ENCODE measurements at places on chromosomes 4 and X. TPM values are rescaled to one million over a fixed set of nuclear protein-coding genes. Genes with fewer than 3 reads are reported as not detected.

DNA sequence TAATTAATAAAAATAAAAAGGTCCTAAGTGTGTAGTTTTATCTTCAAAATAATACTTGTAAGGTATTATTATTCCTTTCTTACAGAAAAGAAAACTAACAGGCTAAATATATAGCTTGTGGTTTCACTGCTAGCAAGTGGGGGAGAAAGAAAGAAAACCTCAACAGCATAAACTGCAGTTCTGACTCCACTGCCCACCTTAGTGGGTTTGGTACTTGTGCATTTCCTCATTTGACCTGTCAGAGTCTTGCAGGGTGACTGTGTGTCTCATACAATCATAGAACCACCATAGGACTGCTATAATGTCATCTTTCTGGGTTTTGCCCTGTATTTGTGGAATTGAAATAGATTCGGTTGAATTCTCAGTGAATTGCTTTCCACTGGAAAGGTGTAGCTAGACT, 94.7 kb upstream of the PUDP start:
- no peak for DNase-seq

DNA sequence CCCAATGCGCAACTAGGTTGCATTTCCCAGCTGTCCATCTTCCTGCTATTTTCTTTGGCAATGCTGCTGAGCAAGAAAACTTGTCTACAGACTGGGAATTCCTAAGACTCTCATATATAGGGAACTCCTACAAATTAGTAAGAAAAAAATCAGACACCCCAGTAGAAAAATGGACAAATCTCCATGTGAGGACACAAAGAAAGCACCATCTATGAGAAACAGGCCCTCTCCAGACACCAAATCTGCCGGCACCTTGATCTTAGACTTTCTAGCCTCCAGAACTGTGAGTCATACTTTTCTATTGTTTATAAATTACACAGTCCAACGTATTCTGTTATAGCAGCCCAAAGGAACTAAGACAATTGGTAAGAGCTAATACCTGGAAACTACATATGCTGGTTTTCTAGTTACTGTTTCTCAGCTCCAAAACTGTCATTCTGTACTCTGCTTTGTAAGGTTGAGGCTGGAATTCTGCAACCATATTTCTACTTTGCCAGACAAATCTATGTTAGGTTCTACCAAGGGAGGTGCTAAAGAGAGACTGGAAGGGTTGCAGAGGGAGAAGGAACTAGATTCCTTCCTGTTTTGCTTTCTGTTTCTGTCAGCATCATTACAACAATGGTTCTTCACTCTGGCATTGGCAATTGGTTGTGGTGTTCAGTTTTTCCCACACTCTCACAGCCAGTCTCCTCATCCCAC, 35.7 kb upstream of the FAM241A start:
- DNase-seq: no peak

Gene NEXMIF
- total RNA-seq: 0.07 TPM

GRCh38 chr4:2647403-2648158, 108.6 kb downstream of the TNIP2 start:
- no peak for DNase-seq

Gene GLRA2
- total RNA-seq: not detected

GRCh38 chr4:47686294-47686872, 151.5 kb downstream of the CORIN start:
- DNase-seq: no peak

Gene REELD1
- not detected for total RNA-seq

Gene RS1
- total RNA-seq: not detected

DNA sequence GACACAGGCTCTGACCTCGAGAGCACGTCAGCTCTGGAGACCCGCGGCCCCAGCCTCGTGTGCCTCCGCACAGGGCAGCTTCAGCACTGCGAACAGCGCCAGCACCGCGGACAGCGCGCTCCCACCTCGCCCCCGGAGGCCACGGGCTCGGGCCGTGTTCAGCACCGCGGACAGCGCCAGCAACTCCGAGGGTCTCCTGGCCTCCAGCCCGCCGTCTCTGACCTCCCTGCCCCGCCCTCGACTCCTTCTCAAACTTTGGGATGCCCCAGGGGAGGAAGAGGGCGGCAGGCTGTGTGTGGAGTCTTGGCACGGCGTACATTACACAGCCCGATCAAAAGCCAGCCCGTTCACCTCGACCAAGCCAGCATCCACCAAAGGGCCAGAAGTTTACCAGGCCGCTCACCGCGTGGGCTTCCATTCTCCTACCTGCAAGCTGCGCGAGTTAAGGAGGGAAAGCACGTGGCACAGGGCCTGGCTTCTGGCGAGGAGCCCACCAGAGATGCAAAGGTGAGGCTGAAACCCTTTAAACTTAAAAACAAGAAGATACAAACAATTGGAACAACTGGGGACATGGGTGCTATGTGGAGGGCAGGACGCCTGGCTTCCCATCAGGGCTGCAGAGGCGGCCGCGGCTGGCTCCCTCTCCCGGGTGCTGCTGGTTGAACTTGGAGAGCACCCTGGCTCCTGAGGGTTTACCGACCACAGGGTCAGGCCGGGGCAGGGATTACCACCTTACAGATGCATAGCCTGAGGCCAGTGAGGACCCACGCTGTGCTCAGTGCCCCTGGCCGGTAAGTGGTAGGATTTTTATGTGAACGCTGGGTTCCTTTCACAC, 4.5 kb upstream of the NKX1-1 start:
- no peak for DNase-seq

Gene DAPP1
- 18.3 TPM for total RNA-seq

- DNase-seq: no peak
Observed at GRCh38 chrX:93422693-93423092, 250.7 kb downstream of the NAP1L3 start.

GRCh38 chr4:19224820-19225219, 1026.9 kb upstream of the SLIT2 start:
- no peak for DNase-seq

DNA sequence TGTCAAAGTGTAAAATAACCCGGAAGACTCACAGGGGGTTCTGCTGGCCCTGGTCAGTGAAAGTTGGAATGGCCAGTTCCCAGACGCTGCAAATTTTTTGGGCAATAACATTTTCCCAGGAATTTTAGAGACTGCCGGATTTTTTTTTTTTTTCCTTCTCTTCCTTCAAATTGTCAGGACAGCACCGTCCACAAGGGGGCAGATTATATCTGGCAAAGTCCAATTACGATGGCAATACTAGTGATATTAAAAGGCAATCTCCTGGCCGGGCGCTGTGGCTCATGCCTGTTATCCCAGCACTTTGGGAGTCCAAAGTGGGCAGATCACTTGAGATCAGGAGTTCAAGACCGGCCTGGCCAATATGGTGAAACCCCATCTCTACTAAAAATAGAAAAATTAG, 20.5 kb downstream of the SLC25A5 start:
- DNase-seq: no peak

- DNase-seq: peak; percentile 93
Observed at GRCh38 chr4:74632634-74633033, 161.7 kb downstream of the BTC start.

DNA sequence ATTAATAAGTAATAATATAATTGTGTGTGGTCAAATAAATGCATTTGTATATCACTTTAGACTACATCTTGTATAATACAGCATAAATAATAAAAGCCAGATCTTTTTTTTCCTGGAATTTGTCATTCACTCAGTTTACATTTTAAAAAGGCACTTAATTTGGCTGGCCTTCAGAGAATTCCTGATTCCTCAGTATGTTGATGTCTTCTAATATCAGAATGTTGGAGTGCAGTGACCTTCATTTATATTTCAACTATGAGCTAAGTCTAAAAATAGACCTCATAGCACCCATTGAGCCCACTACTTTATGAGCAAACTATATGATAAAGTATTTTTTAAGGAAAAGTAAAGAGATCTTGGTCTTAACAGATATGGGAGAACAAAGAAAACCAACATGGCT, 27.8 kb downstream of the ZNF330 start:
- no peak for DNase-seq

Gene MORC4
- total RNA-seq: 11.1 TPM

DNA sequence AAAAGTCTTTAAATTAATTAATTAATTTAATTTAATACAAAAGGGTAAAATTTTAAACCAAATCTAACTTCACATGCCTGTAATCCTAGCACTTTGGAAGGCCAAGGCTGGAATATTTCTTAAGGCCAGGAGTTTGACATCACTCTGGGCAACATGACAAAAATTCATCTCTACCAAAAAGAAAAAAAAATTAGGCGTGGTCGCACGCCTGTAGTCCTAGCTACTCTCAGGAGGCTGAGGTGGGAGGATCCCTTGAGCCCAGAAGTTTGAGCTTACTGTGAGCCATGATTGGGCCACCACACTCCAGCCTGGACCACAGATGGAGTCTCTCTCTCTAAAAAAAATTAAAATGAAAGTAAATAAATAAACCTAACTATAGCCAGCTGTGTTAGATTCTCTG, 39.2 kb upstream of the ANTXR2 start:
- DNase-seq: no peak

Gene PSAPL1
- 0.07 TPM for total RNA-seq

- no peak for DNase-seq
Observed at GRCh38 chrX:94454606-94455005, 780.6 kb downstream of the FAM133A start.

Gene GAK
- total RNA-seq: 123 TPM

Gene ARHGAP36
- not detected for total RNA-seq

Gene HPSE
- total RNA-seq: 0.69 TPM

Gene WNK3
- total RNA-seq: 1.4 TPM

GRCh38 chrX:48802905-48803200, 986 bp downstream of the HDAC6 start:
- DNase-seq: no peak

GRCh38 chrX:18721683-18722499, 14.4 kb downstream of the PPEF1 start:
- no peak for DNase-seq

DNA sequence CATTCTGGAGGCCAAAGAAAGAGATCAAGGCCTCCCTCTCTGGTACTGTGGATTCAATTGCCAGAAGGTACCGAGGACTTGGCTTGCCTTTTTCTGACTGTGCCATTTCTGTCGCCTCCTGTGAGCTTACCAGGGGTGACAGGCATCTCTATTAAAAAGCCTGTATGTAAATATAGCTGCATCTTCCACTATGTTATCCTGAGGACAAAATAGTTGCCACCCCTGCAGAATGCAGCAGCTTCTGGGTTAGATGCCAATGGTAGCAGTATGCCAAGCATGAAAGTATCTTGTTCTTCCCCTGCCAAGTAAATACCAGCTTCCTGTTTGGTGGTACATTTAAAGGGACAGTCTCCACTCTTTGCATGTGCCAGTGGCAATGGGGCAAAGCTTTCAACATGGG, 10.7 kb downstream of the TRPC5OS start:
- DNase-seq: no peak

- no peak for DNase-seq
Observed at GRCh38 chr4:75338352-75338880, 175.8 kb downstream of the RCHY1 start.

DNA sequence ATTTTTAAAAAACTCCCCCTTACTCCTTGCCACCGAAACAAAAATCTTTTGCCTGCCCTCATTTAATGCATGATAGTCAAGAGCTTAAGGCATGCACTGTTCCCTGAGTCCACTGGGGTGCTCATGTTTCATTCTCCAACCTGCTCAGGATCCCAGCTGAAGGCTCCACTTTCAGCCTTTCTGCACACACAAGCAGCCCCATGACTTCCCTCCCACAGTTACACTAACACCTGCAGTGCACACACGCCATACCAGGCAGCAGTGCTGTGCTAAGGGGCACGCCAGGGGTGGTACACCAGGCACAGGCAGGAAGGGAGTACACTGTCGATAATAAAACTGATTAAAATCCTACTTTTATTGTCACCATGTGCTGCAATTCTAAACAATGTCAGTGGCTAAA, 385.2 kb downstream of the BMPR1B start:
- no peak for DNase-seq

Gene TMSB15A
- 26.6 TPM for total RNA-seq

DNA sequence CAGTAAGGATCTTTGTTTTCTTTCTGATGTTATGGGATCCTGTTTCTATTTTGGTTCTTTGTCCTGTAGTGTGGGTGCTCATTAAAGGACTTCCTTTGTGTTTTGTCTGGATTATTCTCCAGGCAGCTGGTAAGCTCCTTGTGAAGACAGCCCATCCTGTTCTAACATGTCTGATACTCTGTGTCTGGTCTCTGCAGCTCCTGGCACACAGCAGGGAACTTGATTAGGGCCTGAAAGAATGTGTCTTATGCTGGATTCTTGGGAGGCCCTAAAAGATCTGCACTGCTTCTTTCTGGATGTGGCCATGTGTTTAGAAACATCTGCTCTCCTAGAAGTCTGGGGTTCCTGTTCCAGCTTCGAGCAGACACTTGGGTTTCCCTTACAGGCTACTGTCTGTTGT, 38.1 kb upstream of the ATXN3L start:
- DNase-seq: no peak

DNA sequence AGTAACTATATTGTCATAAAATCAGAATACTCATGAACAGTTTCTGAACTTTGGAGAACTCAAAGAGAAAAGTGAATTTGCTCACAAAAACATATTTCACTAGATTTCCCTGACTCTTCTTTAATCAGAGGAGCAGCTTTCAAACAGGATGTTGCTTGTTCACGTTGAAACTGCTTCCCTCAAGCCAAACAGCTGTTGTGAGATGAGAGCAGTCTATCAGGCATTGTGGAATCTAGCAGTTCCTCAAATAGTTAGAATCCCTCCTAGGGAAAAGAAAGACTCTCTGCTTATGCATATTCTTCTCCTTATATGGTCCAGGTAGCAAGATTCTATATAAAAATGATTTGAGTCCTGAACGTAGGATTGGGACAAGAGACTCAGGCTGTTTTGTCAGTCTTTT, 1012.1 kb downstream of the FAM133A start:
- no peak for DNase-seq

Data from epithelial cell of proximal tubule (primary cell).